CD8-positive, alpha-beta T cell (primary cell): ENCODE measurements at places on chromosomes 11 and 22.

DNA sequence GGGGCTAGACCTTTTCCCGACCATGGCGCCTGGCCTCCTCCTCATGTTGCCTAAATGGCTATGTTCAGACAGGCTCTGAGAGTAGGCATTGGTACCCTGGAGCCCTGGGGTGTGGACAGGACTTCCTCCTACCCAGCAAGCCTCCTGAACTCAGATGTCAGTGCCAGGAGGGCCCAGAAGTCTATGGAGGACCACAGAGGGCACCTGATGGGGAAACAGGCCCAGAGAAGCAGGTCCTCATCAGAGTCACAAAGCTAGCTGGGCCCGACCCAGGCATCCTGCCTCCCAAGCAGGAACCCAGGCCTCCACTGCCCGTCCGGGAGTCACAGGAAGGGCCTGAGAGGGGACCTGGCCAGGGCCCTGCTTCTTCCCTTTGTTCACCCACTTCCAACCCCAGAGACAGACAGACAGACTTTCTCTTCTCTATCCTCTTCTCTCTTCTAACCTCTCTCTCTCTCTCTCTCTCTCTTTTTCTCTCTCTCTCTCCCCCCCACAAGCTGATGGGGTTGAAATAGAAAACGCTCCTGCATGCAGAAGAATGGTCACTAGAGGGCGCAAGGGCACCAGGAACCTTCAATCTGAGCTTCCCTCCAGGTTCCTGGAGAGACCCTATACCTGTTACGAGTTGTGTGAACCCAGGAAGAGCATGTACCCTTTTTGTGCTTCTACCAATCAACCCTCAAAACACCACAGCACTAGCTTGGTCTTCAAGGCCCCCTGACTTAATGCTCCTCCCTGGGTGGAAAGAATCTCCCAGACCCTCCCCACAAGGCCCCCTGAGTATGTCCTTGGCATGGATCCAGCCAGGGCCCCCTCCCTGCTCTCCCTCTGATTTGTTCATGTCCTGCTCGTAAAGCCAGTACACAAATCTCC is 27.1 kb downstream of the ARAP1 start:
- DNase-seq = peak; percentile 92

- no peak for DNase-seq
These were observed 17.1 kb downstream of the PCF11 start for GRCh38 chr11:83174008-83174407.

- DNase-seq = no peak
These were observed 41.7 kb downstream of the PRDM11 start for GRCh38 chr11:45188127-45188526.

DNA sequence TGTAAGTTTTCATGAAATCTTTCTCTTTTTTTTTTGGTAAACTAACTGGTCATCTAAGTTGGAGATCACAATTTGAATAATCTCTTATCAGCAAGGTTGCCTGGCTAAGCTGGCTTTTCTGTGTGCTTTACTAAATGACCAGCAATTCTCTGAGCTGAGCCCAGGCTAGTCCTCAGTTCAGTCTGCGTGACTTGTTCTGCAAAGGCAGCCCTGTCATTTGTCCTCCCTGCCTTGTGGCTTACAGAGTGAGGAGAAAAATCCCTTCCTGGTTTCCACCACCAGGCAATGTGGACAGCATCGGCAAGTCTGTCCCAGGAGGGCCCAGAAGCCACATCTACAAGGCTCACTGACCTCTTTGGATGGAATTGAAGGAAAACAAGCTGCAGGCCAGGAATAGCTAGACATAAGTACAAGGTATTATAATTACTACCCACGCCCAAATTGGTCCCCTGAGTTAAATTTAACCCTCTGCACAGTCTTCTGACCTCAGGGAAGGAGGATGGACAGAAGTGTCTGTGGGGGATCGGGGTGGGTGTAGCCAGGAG is 108.6 kb downstream of the SCN3B start:
- no peak for DNase-seq
